ENCODE measurements at places on chromosomes 6 and 20.

DNA sequence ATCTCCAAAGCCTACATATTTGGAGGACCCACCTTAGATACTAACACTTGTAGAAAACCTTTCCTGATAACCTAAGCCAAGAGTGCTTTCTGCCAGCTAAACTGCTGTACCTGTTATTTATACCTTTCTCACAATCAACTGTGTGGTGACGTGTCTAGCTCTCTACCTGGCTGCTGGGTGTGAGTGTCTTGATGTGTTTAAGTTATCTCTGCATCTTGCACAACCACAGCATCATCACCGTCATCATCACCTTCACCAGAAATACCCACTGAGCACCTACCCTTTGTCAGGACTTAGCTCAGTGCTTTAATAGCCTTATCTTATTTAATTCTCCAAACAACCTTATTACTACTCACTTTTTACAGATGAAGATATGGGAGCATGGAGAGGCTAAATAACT lies 431.3 kb downstream of the MAFB start:
- no peak for DNase-seq

GRCh38 chr6:157221817-157222175 lies 101.5 kb downstream of the TMEM242 start:
- DNase-seq: no peak

GRCh38 chr20:44111712-44112335 lies 75.2 kb downstream of the JPH2 start:
- DNase-seq: no peak

- DNase-seq: no peak
These were observed 286.5 kb upstream of the PRND start for GRCh38 chr20:4435225-4435624.
